ENCODE measurements at places on chromosomes 2 and 18. TPM values are rescaled to one million over a fixed set of nuclear protein-coding genes. Genes with fewer than 3 reads are reported as not detected.

B3GNT7 gene
- total RNA-seq = 1.3 TPM

ABCG8 gene
- total RNA-seq = not detected

ERMN gene
- not detected for total RNA-seq

LYG1 gene
- not detected for total RNA-seq

CGREF1 gene
- total RNA-seq = 1.5 TPM

POTEI gene
- 0.05 TPM for total RNA-seq

SH3RF3 gene
- 18.1 TPM for total RNA-seq
